ENCODE measurements at places on chromosomes 16 and 17. TPM values are rescaled to one million over a fixed set of nuclear protein-coding genes. Genes with fewer than 3 reads are reported as not detected.

Gene FOXN1
- 1.5 TPM for total RNA-seq

Gene INTS2
- 19.5 TPM for total RNA-seq

Gene DOC2B
- total RNA-seq = 23.5 TPM

Gene MGAT5B
- 1.7 TPM for total RNA-seq

Gene SOX8
- 0.73 TPM for total RNA-seq

Gene TMEM98
- total RNA-seq = 41.9 TPM

Gene ZG16
- total RNA-seq = not detected

Gene TP53TG3D
- not detected for total RNA-seq

Gene ARL16
- 35.5 TPM for total RNA-seq

Gene ARL17A
- total RNA-seq = 46.3 TPM

Gene HS3ST3B1
- total RNA-seq = 1.8 TPM

Gene DYNLRB2
- 4.8 TPM for total RNA-seq

Gene NPW
- not detected for total RNA-seq

Gene CX3CL1
- 31.1 TPM for total RNA-seq

Gene SLC16A13
- total RNA-seq = 6.7 TPM

Gene TMEM100
- 8.4 TPM for total RNA-seq

Gene ZPBP2
- total RNA-seq = not detected

Gene TP53TG3B
- total RNA-seq = not detected

Gene CPHXL2
- total RNA-seq = not detected

Gene CUEDC1
- total RNA-seq = 36.9 TPM

Gene ATP1B2
- total RNA-seq = 10.0 TPM

Gene CORO1A
- total RNA-seq = 24.2 TPM

Data from ureter (tissue), 1 donor.